ENCODE measurements at places on chromosomes 3 and 15.

GRCh38 chr3:72962317-72962716 is 34.3 kb upstream of the PPP4R2 start:
- DNase-seq = no peak

GRCh38 chr3:10933805-10934481 is 58.6 kb upstream of the SLC6A1 start:
- no peak for DNase-seq

DNA sequence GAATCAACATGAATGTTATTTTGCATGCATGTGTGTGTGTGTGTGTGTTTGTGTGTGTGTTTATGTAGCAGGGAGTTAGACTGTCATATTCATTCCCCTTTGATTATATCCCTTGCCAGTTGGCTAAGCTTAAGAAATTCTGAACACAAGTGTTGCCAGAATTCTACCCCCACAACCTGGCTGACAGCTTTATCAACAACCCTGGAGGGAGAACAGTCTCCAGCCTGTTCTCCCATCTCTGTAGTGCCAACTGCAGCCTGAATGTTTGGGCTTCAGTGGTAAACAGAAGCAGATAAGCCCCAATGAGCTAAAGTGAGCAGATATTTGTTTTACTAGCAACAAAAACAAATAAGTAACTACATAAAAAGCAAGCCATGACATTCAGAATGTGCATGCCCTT is 162.6 kb upstream of the ABI3BP start:
- no peak for DNase-seq

DNA sequence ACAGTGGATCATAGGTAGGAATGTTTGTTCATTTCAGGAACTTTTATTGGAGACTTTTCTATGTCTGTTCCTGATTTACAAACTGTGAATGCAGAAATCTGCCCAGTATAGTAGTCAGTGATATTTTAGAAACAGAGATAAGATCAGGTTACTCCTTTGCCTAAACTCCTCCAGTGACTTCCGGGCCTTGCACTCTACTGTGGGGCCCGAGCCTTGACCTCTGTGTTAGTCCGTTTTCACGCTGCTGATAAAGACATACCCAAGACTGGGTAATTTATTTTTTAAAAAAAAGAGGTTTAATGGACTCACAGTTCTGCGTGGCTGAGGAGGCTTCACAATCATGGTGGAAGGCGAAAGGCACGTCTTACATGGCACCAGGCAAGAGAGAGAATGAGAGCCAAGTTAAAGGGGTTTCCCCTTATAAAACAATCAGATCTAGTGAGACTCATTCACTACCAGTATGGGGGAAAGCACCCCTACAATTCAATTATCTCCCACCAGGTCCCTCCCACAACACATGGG is 127.1 kb downstream of the DNAJB8 start:
- no peak for DNase-seq

DNA sequence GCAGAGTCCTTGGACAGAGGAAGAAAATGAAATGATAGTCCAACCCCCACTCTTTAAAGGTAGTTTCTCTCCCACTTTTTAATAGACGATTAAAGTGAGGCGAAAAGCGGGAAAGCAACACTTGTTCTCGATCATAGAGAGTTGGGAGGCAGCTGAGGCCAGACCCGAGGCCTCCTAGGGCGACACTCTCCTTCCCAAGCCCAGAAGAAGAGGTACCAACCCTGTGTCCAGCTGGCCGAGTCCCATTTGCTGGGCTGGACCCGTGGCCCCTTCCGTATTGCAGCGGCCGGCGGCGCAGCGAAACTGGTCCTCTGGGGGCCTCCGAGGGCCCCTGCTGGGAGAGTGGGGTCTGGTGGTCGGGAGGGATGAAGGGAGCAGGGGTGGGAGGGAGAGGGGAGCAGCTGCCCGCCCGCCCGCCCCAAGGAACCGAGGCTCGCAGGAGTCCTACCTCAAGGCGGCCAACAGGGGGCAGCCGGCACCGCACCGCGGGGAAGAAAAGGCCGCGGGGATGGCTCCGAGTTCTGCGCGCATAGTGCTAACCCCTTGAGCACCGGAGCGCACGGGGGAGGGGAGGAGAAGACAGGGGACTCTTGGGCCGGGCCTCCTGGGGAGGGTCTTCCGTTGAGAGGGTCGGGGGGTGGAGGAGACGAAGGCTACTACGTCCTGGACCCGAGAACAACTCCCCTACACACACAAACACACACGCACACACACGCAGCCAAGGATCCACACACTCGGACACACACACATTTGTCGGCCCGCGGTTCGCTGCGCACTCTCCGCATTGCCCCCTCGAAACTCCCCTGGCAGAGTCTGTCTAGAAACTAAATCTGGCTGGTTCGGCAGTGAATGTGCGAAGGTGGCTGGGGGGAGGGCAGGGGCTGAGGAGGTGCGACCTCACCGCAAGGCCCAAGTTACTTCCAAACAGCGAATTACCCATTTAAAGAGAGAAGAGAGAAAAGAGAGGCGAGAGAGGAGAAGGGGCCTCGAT is 2.0 kb downstream of the WNT5A start:
- DNase-seq = peak; percentile 68

DNA sequence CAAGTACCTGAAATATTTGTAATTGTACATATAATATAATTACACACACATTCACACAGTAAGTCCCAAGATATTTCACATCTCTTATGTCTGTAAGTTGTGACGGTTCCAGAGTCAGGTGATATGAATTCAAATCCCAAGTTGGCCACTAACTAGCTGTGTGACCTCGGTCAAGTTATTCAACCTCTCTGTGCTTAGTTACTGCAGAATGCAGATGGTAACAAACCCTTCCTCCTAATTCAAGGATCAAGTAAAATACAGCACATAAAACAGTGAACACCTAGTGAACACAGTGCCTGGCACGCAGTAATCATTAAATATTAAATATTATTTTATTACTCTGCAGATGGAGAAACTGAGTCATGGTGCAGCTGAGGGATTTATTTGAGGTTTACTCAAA is 6.9 kb downstream of the PRICKLE2 start:
- DNase-seq = no peak

DNA sequence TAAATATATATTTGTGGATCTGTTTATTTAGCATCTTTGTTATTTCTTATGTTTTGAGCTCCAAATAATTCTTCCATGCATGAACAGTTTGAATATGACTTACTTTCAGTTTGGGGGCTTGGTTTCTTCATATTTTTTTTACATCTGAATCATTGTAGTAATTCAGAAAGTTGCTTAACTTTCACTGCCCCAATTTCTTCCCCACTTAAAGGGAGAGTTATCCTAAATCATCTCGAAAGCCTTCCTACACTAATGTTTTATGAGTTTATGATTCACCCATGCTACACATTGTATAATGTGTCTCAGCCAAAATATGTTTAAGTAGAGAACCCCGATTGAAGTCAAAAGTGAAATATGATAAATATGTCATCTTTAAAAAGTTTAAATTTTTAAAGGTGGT is 47.8 kb downstream of the SPRED1 start:
- no peak for DNase-seq

DNA sequence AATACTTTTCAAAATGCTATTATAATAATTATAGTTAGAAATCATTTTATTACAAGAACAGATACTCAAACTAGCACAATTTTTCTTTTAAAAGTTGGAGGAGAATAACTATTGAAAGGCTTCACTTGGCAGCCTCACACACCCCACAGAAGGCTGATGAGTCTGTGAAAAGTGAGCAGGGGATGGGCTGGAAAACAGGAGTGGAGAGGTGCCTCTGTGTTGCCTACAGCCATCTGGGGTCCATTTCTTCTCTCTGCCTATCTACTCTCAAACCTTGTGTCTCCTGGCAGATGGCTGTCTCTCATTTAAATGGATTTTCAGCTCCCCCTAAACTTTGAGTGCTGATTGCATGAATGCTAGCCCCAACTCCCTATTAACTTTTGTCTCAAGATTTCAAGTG is 230.8 kb downstream of the CLSTN2 start:
- no peak for DNase-seq

DNA sequence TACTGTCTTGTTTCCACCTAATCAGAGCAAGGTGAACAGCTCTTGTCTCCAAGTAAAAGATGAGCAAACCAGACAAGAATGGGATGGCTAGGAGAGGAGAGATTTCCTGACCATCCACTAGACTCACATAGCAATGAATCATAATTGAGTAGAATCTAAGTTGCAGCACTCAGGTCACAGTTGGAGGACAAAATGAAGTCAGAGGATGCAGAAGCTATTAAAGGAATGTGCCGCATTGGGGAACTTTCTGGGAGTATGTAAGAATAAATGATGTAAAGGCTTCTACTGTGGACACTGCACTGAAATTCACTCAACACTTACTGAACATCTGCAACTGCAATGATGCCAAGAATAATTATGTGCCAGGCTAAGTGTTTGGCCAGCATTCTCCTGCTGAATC is 217.4 kb upstream of the WNT5A start:
- peak; percentile 38 for DNase-seq

- DNase-seq = no peak
Observed at GRCh38 chr3:112498914-112499711, at the start of gene BTLA. Gene BTLA, minus strand, starts transcription at chr3:112499472. Its CDS starts 114 bp downstream, at chr3:112499358.

DNA sequence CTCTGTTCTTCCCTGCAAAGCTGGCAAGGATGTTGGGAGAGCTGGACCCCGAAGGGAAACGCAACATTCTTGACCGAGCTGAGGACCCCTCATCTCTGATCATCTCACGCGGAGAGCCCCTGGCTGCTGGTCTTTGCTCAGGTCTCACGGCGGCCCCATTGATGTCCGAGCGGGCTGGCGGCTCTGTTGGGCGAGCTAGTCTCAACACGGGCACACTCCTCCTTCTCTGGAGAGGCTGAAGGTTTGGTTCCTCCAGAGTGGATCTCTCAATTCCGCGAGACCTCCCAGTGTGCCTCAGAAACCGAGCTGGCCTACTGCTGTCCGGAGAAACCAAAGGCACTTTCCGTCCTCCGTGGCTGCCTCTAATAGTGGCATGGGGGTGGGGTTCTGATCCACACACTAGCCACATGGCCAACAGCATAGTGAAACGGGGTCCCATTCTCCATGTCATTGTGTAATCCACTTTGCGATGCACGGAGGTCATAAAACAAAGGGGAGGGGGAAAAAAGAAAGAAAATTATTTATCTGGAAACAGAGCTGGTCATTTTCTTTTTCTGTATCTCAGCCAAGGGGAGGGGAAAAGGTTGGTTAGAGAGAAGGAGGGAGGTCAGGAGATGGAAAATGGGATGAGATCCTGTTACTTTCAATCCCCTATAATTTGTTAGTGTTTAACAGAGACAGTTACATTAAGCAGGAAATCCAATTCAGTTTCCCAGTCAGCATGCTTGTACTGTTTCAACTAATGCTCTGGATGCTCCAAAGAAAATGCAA is 1.3 kb downstream of the CCDC80 start:
- DNase-seq = no peak

- DNase-seq = no peak
Observed at GRCh38 chr3:17473761-17474160, 268.7 kb downstream of the TBC1D5 start.

GRCh38 chr3:150114873-150115540 is 144.3 kb upstream of the PFN2 start:
- no peak for DNase-seq

- DNase-seq = no peak
Observed at GRCh38 chr15:88932875-88933330, 19.7 kb upstream of the MFGE8 start.

GRCh38 chr15:60735559-60736047 is 256.7 kb upstream of the ICE2 start:
- DNase-seq = no peak

- DNase-seq = no peak
Observed at GRCh38 chr3:186319945-186320344, 42.1 kb downstream of the DGKG start.

DNA sequence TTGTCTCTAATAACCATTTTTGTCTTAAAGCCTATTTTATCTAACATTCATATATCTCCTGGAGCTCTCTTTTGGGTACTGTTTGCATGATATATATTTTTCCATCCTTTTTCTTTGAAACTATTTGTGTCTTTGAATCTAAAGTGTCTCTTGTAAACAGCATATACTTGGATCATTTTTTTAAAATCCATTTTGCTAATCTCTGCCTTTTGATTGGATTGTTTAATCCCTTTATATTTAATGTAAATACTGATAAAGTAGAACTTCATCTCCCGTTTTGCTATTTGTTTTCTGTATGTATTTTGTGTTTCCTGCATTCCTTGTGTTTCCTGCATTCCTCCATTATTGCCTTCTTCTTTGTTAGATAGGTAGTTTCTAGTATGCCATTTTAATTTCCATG is 31.4 kb downstream of the ACAA1 start:
- no peak for DNase-seq

DNA sequence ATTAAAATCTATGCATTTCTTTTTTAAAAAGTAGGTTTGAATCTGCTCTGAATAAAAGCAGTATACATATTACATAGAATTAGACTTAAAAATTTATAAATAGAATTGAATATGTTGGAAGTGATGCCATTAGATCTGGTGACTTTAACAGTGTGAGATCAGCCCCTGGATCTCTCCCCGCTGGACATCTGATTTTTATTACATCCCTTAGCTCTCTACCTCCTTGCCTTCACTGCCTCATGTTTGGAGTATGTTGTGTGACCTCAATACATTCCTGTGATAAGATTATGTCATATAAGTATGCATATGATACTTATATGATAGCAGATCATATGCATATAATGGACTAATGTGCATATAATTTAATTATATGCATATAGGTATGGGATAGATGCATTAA is 643.4 kb upstream of the NR2F2 start:
- no peak for DNase-seq

DNA sequence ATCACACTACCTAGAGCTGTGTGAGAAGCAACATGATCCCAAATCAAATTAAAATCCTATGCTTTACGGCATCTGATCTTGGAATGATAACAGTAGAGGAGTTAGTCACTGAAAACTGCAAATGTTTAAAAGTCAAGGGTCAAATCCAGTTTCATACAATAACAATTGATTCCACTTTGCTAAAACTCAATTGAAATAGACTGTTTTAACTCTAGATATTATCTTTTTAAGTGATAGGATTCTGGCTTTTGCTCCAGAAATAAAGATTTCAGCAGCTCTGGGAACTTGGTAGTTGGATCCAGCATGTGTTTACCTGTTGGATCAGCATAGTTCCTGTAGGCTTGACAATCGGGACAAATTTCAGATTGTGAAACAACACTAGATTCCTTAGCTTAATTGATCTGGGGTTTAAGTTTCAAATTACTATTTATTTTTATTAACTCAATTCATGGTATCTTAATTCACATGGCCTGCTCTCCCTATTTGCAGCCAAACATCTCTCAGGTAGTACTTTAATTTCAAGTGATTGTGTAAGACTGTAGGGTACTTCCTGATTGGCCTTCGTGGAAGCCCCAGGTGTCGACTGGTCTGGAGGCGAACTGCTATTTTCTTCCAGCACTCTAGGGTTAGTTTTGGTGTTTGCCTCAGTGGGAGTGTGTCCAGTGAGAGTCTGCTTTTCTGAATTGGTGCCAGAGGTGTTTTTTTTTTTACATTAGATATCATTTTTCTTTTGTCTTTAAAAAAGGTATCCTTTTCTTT is 16.6 kb downstream of the NFKBIZ start:
- DNase-seq = no peak

- no peak for DNase-seq
Observed at GRCh38 chr3:31490502-31490901, 42.2 kb upstream of the STT3B start.

DNA sequence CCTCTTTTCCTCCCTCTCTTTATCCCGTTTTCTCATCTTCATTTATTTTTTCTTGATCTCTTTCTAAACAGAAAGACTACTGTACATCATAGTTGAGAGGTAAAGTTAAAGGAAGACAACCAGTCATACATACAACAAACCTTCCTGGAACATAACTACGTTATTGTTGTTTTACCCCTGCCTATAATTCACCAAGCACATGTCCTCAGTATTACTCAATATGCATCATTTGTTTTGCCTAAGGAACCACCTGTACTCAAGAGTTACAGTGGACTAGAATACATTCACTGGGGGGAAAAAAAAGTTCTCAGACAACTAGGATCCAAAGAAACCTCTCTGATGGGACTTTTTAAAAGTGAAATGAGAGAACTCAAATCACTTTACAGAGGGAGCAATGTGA is 344.7 kb upstream of the RBMS3 start:
- DNase-seq = no peak
